ENCODE measurements at places on chromosomes 7 and 10.
A peak's percentile ranks its signal among the peaks of the same experiment; 100 is the strongest.

DNA sequence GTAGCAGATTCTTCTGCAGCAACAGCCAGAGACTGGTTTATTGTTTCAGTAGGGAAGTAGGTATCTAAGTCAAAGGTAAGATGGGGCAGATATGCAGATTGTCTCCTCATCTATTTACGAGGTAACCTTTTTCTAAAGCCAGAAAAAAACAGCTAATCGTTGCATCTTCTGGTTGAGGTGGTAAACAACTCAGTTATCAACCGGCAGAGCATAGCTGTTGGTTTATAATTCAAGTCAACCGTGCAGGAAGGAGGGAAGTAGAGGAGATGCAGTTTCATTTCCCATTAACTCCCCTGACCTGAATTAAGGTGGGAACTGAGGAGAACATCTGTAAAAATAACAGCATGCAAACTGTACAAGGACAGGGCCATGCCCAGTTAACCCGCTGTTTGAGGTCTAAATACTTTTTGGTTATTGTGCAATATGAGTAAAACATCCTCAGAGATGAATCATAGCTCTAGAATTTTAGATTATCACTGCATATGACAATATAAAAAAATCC lies 156.5 kb upstream of the ITGB1 start:
- DNase-seq = no peak

DNA sequence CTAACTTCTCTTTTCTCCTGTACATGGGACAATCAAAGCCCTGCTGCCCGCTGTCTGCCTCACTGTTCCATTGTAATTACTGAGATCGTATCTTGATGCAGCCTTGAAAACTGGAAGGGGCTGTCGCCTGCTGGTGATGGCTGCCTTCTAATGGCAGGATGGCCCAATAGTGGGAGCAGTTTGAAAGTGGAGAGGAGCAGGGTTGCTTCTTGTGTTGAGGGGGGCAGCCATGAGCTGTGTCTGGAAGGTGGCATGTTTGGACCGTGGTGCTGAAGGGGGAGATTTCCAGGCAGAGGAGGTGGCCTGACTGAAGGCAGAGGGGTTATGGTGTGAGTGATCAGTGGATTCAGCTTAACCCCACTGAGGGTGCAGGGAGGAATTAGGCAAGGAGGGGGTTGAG lies 8.1 kb downstream of the WDFY4 start:
- no peak for DNase-seq

DNA sequence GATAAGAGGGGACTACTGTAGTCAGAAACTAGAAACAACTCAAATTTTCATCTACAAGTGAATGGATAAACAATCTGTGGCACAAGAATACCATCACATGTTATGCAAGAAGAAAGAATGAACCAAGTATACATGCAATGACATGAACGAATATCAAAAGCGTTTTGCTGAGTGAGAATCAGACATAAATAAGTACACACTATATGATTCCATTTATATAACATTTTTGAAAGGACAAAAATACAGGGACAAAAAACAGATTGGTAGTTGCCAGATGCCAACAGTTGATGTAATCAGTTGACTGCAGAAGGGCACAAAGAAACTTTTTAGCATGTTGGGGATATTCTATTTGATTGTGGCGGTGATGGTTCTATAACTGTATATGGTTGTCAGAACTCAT lies 33.6 kb downstream of the CTNNA3 start:
- no peak for DNase-seq

- DNase-seq = no peak
Measured at GRCh38 chr10:56698506-56698905, 337.4 kb upstream of the ZWINT start.

DNA sequence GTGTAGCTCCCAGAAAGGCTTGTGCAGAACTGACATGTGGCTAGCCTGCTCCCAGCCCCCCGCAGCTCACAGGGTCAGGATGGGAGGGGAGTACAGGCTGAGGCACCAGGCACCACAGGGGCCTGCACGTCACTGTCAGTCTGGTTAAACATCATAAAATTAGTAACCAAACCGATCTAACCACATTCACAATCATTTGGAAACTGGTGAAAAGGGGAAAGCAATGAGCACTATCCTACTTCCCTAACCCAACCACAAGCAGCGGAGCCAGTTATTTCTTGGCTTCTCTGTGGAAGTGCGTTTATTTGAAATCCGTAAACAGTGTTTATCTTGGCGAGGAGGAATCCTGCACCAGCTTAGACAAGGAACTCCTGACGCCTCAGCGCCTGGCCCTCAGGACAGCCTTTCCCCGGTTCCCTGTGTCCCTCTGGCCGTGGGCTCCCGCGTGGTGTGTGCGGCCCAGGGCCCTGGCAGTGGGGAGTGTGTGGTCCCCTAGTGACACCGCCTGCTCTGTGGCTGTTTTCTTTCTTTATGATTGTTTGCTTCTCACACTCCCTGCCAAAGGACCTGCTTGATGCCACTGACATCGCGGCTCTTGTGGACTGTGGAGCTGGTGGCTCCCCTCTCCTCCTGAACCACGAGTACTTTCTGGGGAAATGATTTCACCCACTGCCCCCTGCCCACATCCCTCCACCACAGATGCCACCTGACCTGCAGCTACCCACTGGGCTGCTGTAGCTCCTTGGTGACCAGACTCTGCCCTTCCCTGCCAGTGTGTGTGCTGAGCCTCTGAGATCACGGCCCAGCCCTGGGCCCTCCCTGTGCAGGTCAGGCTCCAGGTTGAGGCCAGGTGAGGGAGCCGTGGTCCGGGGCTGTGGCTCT lies 38.0 kb downstream of the INPP5A start:
- peak; percentile 52 for DNase-seq

- DNase-seq = no peak
Measured at GRCh38 chr7:121643320-121643719, 229.6 kb upstream of the PTPRZ1 start.

DNA sequence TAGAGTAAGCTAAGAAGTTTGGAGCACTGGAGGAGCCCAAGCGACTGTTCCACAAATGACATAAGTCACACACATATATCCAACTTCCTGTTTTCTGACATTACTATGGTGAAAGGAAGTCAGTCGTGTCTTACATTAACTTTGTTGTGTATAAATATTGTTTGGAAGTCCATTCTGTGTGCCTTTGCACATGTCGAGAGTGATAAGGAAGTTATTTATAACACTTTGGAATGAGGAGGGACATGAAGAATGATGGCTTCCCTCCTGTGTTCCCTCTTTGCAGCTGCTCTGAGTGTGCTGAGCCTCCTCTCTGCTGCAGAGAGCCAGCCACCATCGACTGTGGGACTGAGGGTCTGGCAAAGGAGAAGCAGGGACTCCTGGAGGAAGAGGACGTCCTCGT lies 40.4 kb upstream of the MGMT start:
- no peak for DNase-seq

Data from colonic mucosa (tissue), 4 donors.